ENCODE measurements at places on chromosomes 12 and 14.

GRCh38 chr12:33223956-33224355 lies 215.7 kb downstream of the SYT10 start:
- no peak for DNase-seq

GRCh38 chr12:48857278-48857994 lies 5.5 kb upstream of the DDX23 start:
- no peak for DNase-seq

DNA sequence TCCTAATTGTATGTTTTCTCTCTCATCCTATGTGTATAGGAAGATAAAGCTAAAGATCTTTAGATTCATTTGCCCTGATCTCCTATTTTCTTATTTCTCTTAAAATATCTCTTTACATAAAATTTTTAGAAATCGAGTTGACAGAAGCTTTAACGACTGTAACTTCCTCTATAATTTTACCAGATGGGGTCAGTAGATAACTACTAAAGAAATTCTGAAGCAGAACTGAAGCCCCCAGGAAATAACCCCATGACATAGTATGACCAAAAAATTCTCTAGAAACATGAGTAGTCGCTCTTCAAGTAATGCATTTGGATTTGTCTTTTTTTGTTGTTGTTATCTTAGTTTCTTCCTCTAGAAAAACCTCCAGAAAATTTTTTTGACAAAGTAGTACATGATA lies 288.0 kb downstream of the ERC1 start:
- DNase-seq = peak; percentile 27

- DNase-seq = no peak
Observed at GRCh38 chr14:78075555-78076277, 94.5 kb upstream of the NRXN3 start.

DNA sequence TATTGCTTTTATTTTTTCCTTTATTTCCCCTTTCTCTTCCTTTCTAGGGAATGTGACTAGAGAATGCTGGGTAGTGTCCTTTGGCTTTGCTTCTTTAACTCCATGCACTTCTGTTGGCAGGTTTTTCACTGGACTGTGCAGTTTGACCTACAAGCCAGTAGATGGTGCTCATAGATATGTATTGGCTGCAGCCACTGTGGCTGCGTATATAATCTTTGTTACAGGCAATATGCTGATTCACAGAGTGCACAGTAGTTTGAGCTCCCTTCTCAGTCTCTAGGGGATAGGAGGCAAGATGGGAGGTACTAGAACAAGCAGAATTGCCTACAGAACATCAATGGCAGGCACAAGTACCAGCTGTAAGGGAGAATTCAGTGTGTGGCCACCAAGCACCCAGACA lies 503.5 kb downstream of the LRFN5 start:
- DNase-seq = peak; percentile 41

DNA sequence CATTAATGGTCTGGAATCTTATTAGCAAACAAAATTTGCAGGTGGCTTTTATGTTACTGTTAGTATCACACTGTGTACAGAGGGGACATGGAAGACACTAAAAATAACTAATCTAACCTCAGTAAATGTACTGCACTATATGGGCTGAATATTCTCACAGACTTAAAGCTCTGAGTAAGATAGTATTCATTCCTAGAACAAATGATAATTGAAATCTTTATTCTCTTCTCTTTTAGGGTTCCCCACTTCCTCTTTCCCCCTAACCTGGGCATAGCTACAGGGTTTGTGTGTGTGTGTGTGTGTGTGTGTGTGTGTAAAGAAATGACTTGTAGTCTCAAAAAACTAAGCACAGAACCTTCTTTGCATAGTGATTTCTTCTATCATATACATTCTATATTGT lies 21.4 kb upstream of the HECTD1 start:
- peak; percentile 28 for DNase-seq

GRCh38 chr14:100291305-100292075 lies 14.8 kb downstream of the SLC25A29 start:
- no peak for DNase-seq

DNA sequence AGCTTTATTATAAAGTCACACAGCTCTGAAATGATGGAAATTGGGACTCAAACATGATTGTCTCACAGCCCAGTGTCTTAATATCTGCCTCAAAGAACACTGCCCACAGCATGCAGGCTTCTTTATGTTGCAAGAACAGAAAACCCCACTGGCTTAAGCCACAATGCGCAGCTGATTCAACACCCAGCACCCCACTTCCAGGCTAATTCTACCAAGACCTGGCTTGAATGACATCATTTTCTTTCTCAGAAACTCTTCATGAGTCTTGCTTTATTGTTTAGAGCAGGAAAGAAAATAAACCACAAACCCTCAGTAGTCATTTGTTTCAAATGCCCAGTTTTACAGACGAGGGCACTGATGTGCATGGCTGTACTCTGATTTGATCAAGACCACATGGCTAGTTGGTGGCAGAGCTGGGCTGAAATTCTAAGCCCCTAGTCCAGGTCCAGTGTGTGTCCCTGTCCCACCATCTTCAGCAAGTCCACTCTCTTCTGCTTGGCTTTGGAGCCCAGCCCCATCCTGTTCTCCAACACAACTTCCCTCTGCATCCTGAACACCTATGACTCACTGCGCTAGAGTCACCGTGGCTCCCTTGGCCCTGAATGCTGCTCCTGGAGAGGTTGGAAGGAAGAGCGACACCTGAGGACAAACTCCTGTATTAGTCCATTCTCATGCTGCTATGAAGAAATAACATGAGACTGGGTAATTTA lies 50.3 kb upstream of the SRSF5 start:
- peak; percentile 95 for DNase-seq

- no peak for DNase-seq
Observed at GRCh38 chr12:61563665-61564450, 696.3 kb upstream of the USP15 start.

- no peak for DNase-seq
Observed at GRCh38 chr12:108055141-108055540, 73.9 kb upstream of the WSCD2 start.
